ENCODE measurements at places on chromosomes 3 and 15. TPM values are rescaled to one million over a fixed set of nuclear protein-coding genes. Genes with fewer than 3 reads are reported as not detected.

DNA sequence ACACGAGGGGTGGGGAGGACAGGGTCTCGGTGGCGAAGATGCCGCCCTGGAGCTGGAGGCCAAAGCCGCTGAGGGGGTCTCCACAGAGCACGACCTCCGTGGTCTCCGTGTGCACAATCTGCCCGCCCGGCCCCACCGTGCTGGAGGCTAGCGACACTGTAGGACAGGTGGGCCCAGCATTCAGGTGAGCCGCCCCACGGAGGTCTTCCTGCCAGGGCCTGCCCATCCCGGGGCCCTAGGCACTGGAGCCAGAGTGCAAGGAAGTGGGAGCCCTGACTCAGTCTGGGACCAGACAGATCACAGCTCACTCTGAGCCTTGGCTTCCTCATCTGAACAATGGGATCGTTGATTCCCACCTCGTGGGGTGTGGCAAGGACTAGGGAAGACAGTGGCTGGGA is 25.8 kb downstream of the GRIP2 start:
- H3K27ac ChIP-seq = no peak overlapping the region
- DNase-seq = no peak
- H3K36me3 ChIP-seq = peaks cover 24% of the 10 kb centered on the region
- H3K4me3 ChIP-seq = no peak overlapping the region
- H3K27me3 ChIP-seq = no peaks in the 10 kb centered on the region
- H3K4me1 ChIP-seq = peaks cover 20% of the 10 kb centered on the region

Gene SERPINI2
- total RNA-seq = 0.04 TPM

GRCh38 chr3:58534592-58535494 is 2.1 kb downstream of the ACOX2 start:
- peaks cover 34% of the 10 kb centered on the region for H3K4me1 ChIP-seq
- H3K27me3 ChIP-seq = no peaks in the 10 kb centered on the region
- H3K27ac ChIP-seq = no peak overlapping the region
- no peak for DNase-seq
- H3K36me3 ChIP-seq = peaks cover 41% of the 10 kb centered on the region

Gene TTBK2
- total RNA-seq = 11.3 TPM

GRCh38 chr3:133531981-133532380 is 41.5 kb upstream of the CDV3 start:
- H3K4me1 ChIP-seq = peaks cover 11% of the 10 kb centered on the region
- DNase-seq = peak; percentile 34
- no peaks in the 10 kb centered on the region for H3K27me3 ChIP-seq
- no peak overlapping the region for H3K4me3 ChIP-seq
- H3K36me3 ChIP-seq = no peaks in the 10 kb centered on the region

Gene C2CD4A
- under 0.01 TPM for total RNA-seq

DNA sequence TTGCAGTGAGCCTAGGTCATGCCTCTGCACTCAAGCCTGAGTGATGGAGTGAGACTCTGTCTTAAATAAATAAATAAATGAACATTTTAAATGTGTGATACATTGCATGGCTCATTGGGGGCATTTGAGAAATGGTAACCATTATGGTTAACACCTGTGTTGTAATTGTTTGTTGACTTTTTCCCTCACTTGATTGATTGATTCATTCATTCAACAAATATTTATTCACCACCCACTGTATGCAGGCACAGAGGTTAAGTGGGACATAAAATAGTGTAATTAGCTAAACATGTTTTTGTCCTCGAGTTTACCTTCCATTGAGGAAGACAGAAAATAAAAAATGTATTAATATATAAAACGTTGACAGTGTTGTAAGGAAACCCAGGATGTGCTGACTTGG is 127.1 kb upstream of the ANKRD28 start:
- DNase-seq = no peak
- H3K4me3 ChIP-seq = no peak overlapping the region
- no peaks in the 10 kb centered on the region for H3K36me3 ChIP-seq
- H3K4me1 ChIP-seq = no peaks in the 10 kb centered on the region
- no peak overlapping the region for H3K27ac ChIP-seq

Gene GRAMD2A
- 0.98 TPM for total RNA-seq

DNA sequence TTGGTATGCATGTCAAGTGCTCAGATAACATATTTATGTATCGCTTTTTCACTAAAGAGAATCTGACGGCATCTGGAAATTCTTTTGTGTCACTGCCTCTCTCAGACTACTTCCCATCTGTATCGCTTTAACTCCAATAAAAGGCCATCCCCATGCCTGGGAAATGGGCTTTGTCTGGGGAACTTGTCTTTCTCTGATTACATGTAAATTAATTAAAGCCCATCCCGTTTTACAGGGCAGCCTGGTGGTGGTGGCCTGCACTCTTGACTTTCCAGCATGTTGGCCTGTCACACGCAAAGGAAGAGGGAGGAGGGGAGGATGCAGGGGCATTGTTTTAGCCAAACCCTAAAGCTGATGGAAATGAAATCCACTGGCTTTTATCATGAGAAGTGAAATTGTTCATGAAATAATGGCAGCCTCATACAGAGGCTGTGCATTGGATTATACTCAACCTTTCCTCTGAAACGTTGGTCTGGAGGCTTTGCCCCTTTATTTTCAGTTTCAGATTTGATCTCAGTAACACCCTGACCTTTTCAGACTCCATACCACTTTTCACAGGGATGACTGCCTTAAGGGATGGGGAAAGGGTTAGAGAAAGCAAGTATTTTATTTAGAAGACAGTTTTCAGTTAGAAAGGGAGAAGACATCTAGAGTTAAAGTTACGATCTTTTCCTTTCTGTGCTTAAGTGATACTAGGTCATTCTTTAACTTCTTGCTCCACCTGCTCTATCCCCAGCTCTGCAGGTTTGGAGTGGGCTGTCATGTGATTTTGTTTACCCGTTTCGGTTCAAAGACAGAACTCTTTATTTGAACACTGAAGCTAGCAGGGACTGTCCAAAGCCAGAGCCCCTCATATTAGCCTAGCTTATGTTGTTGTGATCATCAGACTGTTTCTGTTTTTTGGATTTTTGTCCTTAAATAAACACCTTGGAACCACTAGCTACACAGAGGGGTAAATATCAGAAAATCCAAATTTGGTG is 94.6 kb upstream of the CTDSPL start:
- H3K27me3 ChIP-seq = no peaks in the 10 kb centered on the region
- H3K27ac ChIP-seq = peak overlapping the region; percentile 45
- peaks cover 44% of the 10 kb centered on the region for H3K4me1 ChIP-seq
- no peak overlapping the region for H3K4me3 ChIP-seq

Gene MKRN3
- total RNA-seq = 0.62 TPM

Gene BOC
- 54.2 TPM for total RNA-seq

- H3K4me3 ChIP-seq = no peak overlapping the region
- no peak overlapping the region for H3K27ac ChIP-seq
- no peaks in the 10 kb centered on the region for H3K27me3 ChIP-seq
Observed at GRCh38 chr3:99175276-99175812, 273.8 kb upstream of the DCBLD2 start.

DNA sequence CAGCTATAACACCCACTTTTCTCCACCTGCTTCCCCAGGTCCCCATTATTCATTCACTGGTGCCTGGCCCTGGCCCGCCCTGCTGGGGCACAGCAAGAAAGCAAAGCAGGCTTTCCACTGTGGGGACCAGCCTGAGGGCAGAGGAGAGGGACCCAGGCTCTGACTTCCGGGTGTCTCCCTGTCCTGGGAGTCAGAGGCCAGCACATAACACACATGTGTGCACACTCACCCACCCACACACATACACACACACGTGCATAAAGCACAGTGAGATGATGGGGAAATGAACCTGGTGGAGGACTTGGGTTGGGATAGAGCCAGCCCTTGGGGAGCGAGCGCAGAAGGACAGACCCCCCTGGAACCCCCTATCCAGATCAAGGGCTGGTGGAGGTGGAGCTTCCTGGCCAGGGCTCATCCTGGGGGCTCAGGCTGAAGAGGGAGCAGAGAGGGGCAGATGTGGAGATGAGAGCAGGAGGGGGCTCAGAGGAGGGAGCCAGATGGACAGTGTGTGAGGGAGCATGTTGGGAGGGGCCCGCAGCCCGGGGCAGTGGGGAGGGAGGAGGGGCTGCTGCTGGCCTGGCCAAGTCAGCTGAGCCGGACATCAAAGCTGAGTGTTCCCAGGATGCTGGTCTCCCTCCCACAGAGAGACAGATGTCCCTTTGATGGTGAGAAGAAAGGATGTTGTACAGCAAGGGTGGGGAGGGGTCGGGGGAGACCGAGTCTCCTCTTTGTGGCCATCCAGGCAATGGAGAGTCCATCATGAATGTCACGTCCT is 78.2 kb downstream of the LINGO1 start:
- peaks cover 35% of the 10 kb centered on the region for H3K4me1 ChIP-seq
- H3K27ac ChIP-seq = no peak overlapping the region
- H3K27me3 ChIP-seq = no peaks in the 10 kb centered on the region

DNA sequence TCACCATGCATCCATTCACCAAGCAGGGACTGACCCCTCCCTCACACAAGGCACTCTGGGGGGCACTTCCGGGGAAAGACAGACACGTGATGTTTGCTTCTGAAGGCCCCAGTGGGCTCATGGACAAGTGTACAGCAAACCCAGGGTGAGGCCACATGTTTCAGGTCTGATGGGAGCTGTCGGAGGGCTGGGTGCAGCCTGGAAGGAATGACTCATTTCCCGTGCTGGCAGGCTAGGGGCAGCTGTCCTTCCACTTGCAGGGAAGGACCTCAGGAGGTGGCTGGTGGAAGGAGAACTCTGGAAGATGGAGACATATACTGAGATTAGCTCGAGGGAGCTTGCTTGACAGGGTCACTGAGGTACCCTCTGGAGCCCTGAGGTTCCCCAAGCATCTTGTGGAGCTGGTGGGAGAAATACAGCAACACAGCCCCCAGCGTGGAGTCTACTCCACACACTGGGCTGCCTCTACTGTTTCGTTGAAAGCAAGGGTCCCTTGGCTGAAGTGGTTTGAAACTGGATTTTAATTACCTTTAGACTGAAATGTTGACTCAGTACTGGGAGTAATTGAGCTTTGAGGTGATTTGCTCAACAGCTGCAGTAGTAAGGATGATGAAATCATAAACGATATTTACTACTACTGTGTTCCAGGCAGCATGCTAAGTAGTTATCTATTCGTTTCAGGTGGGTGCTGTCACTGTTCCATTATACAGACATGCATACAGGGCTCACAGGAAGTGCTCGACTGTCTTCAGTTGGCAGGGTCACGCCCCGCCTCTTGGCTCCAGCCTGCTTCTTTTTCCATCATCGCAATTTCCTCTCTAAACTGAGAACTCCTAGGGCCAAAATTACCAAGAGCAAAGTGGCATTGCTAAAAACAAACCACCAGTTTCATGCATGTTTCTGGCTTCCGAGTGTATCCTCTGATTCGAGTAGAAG is 230.4 kb downstream of the ADAMTS17 start:
- peaks cover 51% of the 10 kb centered on the region for H3K4me1 ChIP-seq
- H3K27ac ChIP-seq = peak overlapping the region; percentile 38
- peak; percentile 78 for DNase-seq
- no peak overlapping the region for H3K4me3 ChIP-seq

DNA sequence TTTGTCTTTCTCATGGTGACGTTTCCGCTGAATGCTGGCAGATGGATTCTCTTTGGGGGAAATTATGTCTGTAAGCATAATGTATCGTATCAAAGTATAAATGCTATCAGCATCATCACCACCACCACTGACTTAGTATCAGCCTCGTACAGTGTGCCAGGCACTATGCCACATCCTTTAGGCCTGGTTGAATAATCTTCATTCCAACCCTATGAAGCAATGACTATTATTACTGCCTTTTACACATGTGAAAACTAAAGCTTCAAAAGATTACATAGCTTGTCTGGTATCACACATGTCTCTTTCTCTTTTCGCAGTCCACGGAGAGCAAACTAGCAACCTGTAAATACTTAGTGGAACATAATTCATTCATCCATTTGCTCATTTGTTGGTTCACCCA is 166.7 kb upstream of the PRICKLE2 start:
- no peaks in the 10 kb centered on the region for H3K36me3 ChIP-seq
- no peak for DNase-seq
- no peaks in the 10 kb centered on the region for H3K27me3 ChIP-seq
- H3K4me3 ChIP-seq = no peak overlapping the region
- H3K4me1 ChIP-seq = no peaks in the 10 kb centered on the region
- no peak overlapping the region for H3K27ac ChIP-seq

Gene KNG1
- 0.13 TPM for total RNA-seq

GRCh38 chr15:42233107-42233506 is 25.0 kb upstream of the VPS39 start:
- no peak for DNase-seq
- no peak overlapping the region for H3K27ac ChIP-seq
- no peaks in the 10 kb centered on the region for H3K27me3 ChIP-seq
- no peak overlapping the region for H3K4me3 ChIP-seq

Gene SSUH2
- total RNA-seq = 1.1 TPM

GRCh38 chr15:64050281-64051092 is 4.2 kb upstream of the DAPK2 start:
- peak; percentile 13 for DNase-seq
- H3K27ac ChIP-seq = no peak overlapping the region
- H3K4me3 ChIP-seq = no peak overlapping the region
- peaks cover 18% of the 10 kb centered on the region for H3K27me3 ChIP-seq
- H3K36me3 ChIP-seq = no peaks in the 10 kb centered on the region

GRCh38 chr3:135091946-135092345 is 296.9 kb downstream of the EPHB1 start:
- H3K36me3 ChIP-seq = no peaks in the 10 kb centered on the region
- no peaks in the 10 kb centered on the region for H3K4me1 ChIP-seq
- H3K27ac ChIP-seq = no peak overlapping the region
- no peak overlapping the region for H3K4me3 ChIP-seq
- H3K27me3 ChIP-seq = no peaks in the 10 kb centered on the region
- DNase-seq = no peak

Gene MOBP
- total RNA-seq = not detected

Gene C3orf20
- total RNA-seq = 0.09 TPM

All from muscle of leg (tissue), 16 donors.